Left colon (tissue), 2 donors: ENCODE measurements at places on chromosomes 13 and 19.

- DNase-seq: no peak
Measured at GRCh38 chr13:109783447-109783814, 3.0 kb downstream of the IRS2 start.

DNA sequence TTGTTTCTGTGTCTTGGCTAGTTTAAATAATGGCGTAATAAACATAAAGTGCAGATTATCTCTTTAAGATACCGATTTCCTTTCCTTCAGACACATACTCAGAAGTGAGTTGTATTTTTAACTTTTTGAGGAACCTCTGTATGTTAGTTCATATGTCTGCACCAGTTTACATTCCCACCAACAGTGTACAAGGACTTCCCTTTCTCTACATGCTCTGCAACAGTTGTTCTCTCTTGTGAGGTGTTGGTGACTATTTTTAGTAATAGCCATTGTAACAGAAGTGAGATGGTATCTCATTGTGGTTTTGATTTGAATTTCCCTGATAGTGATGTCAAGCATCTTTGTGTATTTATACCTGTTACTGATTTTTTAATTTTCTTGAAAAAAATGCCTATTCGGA is 418.6 kb downstream of the UQCRFS1 start:
- no peak for DNase-seq

DNA sequence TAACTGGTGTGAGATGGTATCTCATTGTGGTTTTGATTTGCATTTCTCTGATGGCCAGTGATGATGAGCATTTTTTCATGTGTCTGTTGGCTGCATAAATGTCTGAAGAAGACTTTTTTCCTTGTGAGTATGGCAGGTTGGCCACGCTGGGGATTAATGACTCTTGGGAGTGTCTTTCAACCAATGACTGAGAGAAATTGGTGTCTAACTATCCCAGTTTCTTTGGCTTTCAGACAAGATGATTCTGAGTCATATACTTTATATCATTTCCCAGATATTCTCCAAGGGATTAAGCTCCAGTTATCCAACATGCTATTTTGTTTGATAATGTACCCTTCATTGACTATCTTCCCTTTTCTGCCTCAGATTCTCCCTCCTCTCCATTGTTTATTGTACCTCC is 35.5 kb upstream of the CSNK1A1L start:
- DNase-seq: no peak

DNA sequence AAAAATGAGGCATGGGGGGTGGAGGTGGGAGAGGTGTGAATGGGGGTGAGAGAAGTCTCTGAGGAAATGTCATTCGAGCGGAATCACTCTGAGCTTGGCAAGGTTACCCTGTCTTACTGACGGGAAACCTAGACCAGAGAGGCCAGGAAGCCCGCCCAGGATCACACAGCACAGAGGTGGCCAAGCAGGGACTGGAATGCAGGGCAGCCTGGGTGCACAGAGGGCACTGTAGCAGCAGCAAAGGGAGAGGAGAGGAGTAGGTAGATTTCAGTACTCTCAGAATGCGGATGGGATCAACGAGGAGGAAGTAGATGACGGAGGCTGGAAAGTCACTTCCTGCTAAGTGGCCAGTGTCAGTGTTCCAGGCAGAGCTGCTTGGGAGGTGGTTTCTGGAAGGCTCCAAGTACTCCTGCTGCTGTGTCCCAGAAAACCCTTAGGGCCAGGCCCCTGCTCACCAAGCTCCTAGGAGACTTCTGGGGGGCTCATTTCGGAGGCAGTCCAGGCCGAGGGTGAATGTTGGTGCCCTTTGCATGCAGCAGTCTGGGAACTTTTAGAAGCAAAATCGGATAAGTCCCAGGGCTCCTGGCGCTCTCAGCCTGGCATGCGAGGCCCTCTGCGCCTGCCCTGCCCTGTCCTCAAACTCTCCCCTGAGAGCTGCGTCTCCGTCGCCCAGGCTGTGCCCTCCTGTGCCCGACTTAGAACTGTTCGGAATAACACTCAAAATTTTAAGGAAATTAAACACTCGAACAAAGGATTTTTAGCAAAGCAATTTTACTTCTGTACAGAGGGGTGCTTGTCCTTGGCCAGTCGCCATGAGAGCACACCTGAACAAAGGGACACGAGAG is 33.5 kb downstream of the DNM2 start:
- DNase-seq: peak; percentile 63

DNA sequence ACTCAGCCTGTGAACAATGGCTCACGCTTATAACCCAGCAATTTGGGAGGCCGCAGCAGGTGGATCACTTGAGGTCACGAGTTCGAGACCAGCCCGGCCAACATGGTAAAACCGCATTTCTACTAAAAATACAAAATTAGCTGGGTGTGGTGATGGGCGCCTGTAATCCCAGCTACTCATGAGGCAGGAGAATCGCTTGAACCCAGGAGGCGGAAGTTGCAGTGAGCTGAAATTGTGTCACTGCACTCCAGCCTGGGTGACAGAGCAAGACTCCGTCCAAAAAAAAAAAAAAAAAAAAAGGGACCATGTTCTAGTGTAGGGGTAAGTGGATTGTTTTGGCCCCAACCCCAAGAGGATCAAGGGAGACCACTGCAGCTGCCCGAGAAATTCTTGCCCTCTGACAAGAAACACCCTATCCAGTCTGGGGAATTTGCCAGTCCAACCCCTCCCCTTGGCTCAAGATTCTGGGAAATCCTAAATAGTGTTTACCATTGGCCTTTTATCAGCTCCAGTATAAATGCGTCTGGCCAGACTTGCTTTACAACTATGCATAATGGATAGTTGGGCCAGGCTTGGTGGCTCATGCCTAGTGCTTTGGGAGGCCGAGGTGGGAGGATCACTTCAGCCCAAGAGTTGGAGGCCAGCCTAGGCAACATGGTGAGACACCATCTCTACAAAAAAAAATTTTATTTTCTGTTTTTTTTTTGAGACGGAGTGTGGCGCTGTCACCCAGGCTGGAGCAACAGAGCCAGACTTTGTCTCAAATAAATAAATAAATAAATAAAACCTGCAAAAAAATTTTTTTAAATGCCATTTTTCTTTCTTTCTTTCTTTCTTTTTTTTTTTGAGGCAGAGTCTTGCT is 5.1 kb upstream of the DHDH start:
- DNase-seq: no peak
